NCI-H446 treated with DMSO at 0.1 percent for 48 hours (cell line): ENCODE measurements at places on chromosomes 4 and X.

GRCh38 chr4:133943081-133943480 lies 258.5 kb downstream of the PABPC4L start:
- no peak for DNase-seq

DNA sequence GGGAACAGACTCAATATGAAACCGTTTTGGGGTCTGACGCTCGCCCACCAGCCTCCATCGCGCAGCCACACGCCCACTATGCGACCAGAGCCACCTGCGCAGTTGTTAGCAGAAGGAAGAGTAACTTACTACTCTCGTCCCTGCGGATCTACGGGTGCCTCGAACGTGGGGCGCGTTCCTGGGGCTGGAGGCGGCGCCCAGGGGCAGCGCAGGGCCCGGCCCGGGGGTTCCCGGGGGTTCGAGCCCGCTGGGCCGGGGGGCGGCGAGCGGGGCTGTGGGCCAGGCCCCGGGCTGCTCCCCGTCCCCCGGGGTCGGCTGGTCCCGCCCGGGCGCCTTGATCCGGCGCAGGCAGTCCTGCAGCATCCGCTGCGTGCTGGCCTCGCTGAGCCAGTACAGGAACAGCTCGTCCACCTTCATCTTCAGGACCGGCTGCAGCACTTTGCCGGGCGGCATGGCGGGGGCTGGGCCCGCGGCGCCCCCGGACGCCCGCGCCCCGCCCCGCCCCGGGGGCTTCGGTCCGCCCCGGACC lies 404 bp downstream of the PPP2R3B start:
- no peak for DNase-seq

GRCh38 chrX:140099221-140099620 lies 133.9 kb upstream of the CXorf66 start:
- no peak for DNase-seq

GRCh38 chr4:113873508-113873907 lies 105.9 kb downstream of the ARSJ start:
- DNase-seq, result no peak

DNA sequence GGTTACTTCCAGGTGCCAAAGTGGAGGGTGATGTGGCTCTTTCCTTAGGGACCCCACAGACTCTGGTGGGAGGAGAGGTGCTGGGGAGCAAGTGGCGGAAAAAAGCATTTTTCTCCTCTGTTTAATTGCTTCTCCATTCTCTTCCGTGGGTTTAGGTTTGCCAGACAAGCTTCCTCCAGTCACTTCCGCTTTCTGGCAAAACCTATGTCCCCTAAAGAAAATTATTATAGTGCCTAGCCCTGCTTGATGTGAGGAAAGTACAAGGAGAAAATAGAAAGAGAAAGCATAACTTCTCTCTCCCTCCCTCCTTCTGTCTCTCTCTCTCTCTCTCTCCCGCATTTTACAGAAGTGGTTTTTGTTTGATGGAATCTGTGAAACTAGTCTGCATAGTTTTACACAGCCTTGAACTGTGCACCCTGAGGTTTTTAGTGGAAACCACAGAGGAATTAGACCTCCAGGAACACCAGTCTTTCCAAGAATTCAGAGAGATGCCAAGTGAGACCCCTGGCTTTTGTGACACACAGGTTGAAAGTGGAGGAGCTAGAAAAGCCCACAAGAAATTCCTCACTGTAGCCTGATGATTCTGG lies 231.1 kb upstream of the ANXA3 start:
- no peak for DNase-seq

GRCh38 chr4:156805696-156806095 lies 165.9 kb downstream of the PDGFC start:
- peak; percentile 88 for DNase-seq

DNA sequence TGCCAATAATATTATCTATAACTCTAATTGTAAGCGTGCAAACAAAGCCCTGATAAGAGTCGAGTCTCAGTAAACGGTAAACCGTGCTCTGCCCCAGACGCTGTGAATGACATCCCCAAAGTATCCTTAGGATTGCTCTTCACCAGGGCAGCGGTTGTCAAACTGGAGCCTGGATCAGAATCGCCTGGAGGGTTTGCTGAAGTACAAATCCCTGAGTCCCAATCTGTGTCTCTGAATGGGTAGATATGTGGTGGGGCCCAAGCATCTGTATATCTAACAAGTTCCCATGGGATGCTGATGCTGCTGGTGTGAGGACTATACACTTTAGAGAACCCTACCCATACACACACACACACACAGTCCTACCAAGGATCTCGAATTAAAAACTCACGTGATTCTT lies 813 bp upstream of the APBB2 start:
- DNase-seq, result no peak

GRCh38 chr4:156575430-156576073 lies 396.0 kb downstream of the PDGFC start:
- DNase-seq, result peak; percentile 32

DNA sequence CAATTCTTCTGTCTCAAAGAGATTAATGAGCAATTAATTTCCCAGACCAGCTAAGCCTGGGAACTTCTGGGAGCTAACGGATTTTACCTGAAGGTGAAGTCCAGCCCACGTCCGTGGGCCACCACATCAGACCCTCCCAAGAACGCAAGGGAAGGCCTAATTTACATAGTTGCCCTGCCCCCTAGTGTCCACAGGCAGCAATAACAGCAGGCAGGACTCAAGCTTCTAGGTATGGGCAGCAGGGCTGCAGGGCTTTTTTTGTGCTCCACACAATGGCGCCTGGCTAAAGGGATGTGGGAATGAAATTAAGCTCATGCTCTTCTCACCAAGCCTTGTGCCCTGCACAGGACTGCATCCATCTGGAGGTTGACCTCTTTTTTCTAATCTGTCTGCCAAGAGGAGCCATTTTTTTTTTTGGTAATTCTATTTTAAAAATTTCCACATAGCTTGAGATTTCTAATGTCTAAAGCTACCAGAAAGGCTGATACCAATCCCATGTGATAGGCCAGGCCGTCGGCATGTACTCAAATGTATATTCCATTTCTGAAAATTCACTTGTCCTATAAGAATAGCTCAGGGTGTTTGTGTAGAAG lies 111.9 kb upstream of the TMEM164 start:
- DNase-seq, result no peak

GRCh38 chr4:169024762-169025161 lies 14.7 kb upstream of the CBR4 start:
- DNase-seq, result peak; percentile 32

DNA sequence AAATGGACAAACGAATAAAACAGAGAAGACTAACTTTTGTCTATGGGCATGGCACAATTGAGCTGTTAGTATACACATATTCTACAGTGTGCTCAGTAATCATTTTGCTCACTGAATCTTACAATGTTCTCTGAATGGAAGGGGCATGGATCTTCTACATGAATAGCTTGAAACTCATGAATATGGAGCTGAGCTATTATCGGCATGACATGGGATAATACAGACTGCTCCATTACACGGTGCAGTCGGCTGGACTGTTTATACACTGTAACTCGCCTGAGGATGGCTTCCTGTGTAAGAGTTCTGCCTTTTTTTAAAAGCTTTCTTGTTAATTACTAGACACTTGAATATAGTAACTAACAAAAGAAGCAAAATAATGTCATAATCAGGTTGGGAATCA lies 368.5 kb upstream of the MAD2L1 start:
- DNase-seq, result no peak

- DNase-seq, result peak; percentile 24
These were observed 213.7 kb upstream of the PPARGC1A start for GRCh38 chr4:24103434-24104157.
